ENCODE measurements at places on chromosomes 1 and 21. TPM values are rescaled to one million over a fixed set of nuclear protein-coding genes. Genes with fewer than 3 reads are reported as not detected.

GRCh38 chr1:45508295-45509151 is 8.4 kb downstream of the MMACHC start:
- DNase-seq: no peak

Gene GUCA2A
- total RNA-seq: not detected

DNA sequence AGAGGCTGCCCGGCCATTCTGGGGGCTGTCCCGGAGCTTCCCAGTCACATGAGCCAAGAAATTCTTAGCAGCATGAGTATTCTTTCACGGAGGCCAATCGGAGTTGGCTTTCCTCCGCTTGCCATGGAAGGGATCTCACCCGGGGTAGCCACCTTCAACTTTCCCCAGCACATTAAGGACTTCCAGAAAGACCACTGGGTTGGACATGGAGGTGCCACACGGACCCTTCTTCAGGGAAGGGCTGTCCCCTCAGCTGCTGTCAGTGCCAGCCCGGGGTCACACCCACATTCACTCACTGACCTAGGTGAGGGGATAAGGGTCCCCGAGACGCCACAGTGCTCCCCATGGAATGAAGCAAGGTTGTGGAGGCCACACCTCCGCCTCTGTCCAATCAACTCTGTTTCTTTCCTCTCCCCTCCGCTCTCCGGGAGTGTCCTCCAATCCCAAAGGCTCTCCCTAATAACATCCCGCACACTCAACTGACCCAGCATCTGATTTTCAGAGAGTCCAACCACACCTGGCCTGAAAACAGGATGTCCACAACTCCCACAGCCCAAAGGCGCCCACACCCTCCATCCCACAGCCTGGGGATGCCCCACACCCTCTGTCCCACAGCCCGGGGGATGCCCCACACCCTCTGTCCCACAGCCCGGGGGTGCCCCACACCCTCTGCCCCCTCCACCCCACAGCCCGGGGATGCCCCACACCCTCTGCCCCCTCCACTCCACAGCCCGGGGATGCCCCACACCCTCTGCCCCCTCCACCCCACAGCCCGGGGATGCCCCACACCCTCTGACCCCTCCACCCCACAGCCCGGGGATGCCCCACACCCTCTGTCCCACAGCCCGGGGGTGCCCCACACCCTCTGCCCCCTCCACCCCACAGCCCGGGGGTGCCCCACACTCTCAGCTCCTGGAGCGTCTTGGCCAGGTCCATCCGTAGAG is 19.4 kb downstream of the RSPH1 start:
- DNase-seq: no peak

Gene SPATA45
- total RNA-seq: not detected

Gene RUNX3
- total RNA-seq: 1.8 TPM

Gene CRYBG2
- not detected for total RNA-seq

DNA sequence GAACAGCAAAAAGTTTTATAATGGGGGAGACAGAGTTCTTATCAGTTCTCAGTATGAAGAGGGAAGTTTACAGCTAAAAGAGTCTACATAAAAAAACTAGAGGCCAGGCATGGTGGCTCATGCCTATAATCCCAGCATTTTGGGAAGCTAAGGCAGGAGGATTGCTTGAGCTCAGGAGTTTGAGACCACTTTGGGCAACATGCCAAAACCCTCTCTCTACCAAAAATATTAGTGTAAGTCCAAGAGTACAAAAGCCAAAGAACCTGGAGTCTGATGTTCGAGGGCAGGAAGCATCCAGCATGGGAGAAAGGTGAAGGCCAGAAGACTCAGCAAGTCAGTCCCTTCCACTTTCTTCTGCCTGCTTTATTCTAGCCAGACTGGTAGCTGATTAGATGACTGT is 35.0 kb upstream of the ROR1 start:
- no peak for DNase-seq

DNA sequence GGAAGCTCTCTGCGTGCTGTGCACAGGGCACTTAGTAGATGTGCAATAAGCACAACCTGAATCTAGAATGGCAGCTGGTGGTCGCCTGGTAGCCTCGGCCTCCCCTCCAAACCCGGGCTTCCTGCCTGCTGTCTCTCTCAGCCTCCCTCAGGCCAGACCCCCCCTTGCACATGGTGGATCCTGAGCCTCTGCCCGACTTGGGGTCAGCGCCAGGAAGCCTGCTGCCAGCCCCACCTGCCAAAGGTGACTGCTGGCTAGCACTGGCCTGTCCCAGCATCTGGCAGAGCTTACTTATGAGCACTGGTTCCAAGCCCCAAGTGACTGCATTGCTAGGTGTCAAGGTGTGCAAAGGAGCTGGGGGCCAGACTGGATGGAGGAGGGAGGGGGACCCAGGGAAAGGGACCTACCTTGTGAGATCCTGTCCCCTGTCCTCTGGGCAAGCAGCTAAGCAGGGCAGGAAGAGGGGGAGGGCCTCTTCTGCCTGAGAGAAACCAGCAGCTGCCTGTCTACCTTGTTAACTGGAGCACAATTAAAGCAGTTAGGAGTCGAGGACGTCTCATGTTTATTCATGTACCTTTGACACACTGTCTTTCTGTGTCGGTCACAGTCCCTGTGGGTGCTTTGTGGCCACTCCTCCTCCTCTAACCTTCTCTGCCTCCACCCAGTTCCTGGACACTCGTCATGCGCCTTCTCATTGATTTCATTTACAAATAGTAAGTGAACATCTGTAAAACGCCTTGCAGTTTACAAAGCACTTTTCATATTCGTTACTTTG is 100.9 kb downstream of the DDX20 start:
- no peak for DNase-seq

Gene ROR1
- 8.4 TPM for total RNA-seq

GRCh38 chr1:205082431-205082830 is 1.8 kb downstream of the TMEM81 start:
- DNase-seq: no peak

GRCh38 chr1:31769720-31770390 is 5.7 kb upstream of the ADGRB2 start:
- DNase-seq: no peak
